Activated T-helper 17 cell treated with anti-CD3 and anti-CD28 coated beads, Interleukin-2, amount 50 U/mL, for 72 hours (primary cell): ENCODE measurements at places on chromosomes 6 and 20.
A peak's percentile ranks its signal among the peaks of the same experiment; 100 is the strongest.

DNA sequence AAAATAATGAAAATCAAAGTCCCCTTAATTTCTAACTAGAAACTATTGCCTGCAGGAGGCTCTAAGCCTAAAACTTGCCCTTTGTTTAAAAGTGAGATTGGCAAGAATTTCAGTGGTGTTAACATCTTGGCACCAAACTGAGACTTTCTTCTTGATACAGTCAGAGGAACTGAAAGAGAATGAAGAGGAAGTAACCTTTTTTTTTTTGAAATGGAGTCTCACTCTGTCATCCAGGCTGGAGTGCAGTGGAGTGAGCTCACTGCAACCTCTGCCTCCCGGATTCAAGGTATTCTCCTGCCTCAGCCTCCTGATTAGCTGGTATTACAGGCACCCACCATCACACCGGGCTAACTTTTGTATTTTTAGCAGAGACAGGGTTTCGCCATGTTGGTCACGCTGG is 3.6 kb downstream of the DOP1A start:
- no peak for ATAC-seq

- no peak for ATAC-seq
Measured at GRCh38 chr6:98333273-98333672, 501.1 kb upstream of the POU3F2 start.

DNA sequence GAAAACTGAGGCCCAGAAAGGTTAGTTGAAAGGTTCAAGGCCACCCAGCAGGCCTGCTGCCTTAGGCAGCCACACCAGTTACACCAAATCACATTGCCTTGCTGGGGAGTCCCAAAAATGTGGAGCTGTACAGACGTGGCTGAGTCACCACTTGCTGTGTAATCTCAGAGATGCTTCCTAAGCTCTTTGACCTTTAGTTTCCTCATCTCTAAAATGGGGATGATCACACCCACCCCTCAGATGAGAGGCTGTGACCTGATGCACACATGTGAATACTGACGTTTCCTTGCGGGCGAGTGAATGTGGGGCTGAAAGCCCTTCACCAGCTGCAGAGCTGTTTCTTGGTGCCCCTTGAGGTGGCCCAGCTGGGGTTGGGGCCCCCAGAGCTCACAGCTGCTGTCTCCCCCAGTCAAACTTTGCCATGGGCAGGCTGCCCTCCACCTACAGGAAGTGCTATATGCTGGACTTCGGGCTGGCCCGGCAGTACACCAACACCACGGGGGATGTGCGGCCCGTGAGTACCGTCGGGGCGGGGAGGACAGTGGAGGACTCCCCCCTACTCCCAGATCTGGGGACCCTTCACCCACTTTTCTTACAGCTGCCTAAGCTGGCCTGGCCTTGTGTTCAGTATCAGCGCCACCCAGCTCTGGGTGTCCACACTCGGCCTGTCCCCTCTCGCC is 11.0 kb downstream of the TTBK1 start:
- peak; percentile 93 for ATAC-seq

DNA sequence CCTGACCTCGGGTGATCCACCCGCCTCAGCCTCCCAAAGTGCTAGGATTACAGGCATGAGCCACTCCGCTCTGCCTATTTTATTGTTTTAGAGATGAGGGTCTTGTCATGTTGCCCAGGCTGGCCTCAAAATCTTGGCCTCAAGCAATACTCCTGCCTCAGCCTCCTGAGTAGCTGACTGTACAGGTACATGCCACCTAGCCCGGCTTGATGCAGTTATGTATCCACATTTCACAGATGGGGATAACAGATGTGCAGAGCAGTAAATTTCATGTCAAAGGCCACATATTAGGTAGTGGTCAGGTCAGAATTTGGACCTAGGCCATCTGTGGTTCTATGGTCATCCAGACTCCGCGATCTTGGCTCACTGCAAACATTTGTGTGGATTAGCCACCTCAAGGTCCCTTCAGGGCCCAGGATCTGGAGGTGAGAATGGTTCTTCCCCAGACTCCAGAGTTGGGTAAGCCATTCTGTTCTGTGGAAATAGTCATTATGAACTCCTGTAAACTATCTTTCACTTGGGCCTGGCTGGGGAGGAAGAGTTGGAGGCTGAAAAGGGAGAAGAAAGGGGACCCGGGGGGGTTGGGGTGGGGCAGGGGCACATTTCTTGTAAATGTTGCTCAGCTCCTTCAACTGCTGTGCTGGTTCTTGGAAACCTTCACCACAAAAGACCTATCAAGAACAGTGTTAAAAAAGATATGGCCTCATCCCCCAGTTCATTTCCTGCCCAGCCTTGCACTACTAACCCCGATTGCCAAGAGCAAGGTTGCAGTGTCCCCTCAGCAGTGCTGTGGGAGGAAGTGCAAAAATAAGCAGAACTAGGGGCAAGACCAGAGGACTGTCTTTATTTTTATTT is 13.0 kb downstream of the PIM1 start:
- ATAC-seq: peak; percentile 96

DNA sequence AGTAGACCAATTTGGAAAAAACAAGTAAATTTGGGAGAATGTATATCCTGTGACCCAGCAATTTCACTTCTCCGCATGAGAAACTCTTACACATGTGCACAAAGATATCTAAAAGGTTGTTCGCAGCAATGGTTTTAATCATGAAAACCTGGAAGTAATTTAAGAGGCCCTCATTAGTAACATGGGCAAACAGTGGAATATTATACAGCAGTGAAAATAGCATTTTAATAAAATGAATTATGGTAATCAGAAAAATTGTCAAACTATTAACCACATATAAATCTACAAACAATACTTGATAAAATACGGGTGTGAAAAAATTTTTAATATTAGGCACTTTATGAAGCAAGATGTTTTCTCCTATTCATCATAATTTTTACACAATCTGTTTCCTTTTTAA is 74.2 kb downstream of the KCNQ5 start:
- no peak for ATAC-seq

- no peak for ATAC-seq
Measured at GRCh38 chr20:38166703-38167233, 1.7 kb upstream of the TGM2 start.

DNA sequence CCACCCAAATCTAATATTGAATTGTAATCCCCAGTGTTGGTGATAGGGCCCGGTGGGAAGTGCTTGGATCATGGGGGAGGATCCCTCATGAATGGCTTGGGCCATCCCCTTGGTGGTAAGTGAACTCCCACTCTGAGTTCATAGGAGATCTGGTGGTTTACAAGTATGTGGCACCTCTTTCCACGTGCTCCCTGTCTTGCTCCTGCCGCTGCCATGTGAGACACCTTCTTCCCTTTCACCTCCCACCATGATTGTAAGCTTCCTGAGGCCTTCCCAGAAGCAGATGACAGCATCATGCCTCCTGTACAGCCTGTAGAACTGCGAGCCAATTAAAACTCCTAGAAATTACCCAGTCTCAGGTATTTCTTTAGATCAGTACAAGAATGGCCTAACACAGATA is 150.8 kb downstream of the SH3BGRL2 start:
- ATAC-seq: no peak
